NCI-H187 (cell line): ENCODE measurements at places on chromosomes 1 and 21.

DNA sequence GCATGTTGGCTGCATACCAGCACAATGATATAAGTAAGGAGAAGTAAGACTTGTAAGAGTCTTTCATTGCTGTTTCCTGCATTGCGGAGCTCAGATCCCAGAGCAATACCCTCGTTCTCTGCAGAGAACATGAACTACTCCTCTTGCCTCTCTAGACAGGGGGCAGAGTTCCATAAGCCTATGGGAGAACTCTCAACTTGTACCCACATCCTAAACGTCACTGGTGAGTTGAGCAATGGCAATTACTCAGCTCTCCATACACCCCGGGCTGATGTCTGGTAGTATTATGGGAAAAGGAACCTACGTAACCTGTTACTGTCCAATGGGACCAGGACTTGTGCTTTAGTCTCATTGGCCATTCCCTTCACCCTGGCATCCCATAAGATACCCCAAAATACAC, 27.3 kb upstream of the ZNF496 start:
- DNase-seq, result no peak

GRCh38 chr1:21165646-21166045, 11.1 kb downstream of the EIF4G3 start:
- DNase-seq, result no peak

GRCh38 chr1:107954719-107955415, 10.1 kb downstream of the VAV3 start:
- no peak for DNase-seq

DNA sequence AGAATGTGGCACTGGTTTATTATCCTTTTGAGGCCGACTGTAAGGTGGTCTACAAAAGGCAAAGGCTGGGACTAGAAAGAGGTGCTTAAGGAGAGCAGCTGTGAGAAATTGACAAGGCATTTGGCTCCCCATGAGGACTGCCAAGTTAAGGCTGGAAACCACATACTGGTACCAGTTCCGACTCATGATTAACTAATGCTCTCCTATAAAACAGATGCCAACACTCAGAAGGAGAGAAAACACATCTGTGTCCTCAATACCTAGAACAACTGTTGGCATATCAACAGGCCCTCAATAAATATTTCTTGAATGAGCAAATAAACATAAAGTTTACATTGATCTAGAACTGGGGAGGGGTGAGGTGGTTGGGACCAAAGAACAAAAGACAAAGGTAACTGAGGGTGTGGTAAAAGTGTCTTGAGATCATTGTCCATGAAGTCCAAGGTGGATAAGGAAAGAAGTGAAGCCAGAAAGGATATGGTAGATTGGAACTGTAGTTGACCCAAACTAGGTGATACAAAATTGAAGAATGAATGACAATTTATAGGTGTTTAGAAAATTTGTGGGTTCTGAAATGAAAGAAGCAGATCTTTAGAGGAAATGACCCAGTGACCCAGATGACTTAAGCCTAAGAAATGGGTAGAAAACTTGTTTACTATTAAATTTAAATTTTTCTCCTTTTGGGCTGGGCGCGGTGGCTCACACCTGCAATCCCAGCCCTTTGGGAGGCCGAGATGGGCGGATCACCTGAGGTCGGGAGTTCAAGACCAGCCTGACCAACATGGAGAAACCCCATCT, 16.9 kb upstream of the MCL1 start:
- DNase-seq, result no peak
